NCI-H1930 (cell line): ENCODE measurements at places on chromosomes 7 and 10.

- no peak for DNase-seq
Observed at GRCh38 chr10:4326647-4327046, 499.4 kb upstream of the AKR1E2 start.

DNA sequence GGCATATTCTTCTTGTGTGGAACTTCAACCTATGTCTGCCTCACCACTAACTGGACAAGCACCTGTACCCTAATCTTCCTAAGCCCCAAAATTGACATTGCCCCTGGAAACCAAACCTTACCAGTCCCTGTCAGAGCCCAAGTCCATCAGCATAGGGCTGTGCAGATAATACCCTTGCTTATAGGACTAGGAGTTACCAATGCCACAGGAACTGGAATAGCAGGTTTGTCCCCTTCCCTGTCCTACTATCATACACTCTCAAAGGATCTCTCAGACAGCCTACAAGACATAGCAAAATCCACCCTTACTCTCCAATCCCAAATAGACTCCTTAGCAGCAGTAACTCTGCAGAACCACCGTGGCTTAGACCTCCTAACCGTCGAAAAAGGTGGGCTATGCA is 19.8 kb downstream of the ZNF107 start:
- no peak for DNase-seq

- no peak for DNase-seq
Observed at GRCh38 chr7:24456526-24457218, 116.6 kb upstream of the PALS2 start.

DNA sequence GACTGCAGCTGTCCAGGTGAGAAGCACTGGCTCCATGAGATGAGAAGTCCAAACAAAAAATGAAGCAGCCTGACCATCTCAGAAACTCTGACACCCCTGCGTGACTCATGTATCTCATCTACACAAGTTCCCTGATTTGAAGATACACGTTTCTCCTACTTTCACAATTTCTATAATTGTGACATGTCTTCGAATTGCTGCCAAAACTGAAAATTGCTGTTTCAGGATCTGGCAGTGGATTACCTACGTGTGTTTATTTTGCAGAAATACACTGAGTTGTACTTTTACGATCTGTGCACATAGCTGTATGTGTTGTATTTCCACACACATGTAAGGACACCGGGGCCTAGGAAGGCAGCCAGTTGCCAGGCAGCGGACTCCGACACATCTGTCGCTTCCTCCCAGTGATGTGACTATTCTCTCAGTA is 53.2 kb downstream of the LARP4B start:
- no peak for DNase-seq

DNA sequence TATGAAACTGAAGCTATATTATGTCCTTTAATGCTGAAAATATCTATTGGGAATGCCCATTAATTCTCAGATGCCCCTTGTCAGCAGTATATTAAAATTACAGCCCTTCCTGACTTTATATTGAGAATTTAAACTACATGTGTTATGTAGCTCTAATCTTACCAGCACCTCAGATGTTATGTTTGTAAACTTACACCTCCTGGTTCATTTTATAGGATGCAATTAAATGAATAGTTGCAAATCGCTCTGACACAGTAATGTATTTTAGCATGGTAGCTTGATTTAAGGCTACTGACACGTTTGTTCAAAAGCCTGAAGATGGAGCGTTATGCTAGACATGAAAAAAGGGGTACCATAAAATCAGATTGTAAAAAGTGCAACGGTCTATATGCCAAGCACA is 35.0 kb upstream of the MET start:
- no peak for DNase-seq

- peak; percentile 40 for DNase-seq
Observed at GRCh38 chr7:98165827-98166667, 45.2 kb upstream of the BHLHA15 start.

DNA sequence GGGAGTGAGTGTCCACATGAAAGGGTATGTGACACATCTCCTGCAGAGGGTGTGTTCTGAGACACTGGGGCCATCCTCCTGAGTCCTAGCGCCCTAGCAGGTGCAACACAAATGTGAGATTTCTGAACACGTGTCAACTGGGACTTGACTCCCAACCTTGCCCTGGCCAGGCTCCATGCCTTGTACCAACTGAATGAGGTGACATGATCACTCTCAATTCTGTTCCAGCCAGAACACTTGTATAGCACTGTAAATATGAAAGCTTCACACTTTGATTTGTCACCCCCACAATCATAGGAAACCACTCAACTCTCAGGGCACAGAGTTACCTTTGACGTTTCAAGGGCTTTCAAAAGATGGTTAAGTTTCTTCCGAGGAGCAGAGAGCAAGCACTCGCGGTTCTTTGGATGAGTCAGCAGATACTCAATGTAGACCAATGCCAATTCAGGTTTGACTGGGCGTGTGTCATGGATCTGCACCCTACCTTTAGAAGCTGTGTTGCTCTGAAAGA is 48.6 kb downstream of the NCAPG2 start:
- no peak for DNase-seq

DNA sequence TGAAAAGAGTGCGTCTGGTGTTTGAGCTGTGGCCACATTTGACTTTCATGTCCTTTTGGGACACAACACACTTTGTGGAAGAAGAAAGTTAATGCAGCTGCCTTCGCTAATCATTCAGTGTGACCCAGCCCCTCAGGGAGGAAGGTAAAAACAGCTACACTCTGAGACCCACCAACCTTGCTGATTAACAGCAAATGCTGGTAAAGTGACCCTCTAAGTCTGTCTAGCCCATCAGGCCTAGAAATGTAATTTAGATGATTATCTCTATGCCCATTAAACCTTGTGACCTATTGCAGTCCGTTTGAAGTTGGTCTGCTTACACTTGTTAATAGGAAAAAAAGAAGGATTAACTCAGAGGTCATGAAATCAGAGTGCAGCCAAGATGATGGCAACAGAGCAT is 161.9 kb upstream of the WNT16 start:
- no peak for DNase-seq

DNA sequence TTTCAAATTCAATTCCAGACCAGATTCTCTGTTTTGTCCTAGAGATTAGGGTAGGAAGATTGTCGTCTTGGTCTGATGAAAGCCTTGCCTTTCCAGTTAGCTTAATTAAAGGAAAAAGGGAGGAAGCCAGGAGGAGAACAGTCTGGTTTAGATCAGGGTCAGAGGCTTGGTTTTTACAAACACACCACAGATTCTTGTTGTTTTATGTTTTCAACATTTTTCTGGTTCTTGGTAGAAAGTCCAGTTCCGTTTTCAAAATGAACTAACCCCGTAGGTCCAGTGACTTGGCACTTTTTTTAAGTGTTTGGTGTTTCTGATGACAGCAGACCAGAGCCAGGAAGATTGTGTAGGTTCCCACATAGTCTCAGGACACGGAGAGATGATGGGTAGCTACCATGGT is 167.1 kb upstream of the INHBA start:
- DNase-seq, result no peak

- DNase-seq, result no peak
Observed at GRCh38 chr7:105677817-105678573, 96.7 kb upstream of the EFCAB10 start.

DNA sequence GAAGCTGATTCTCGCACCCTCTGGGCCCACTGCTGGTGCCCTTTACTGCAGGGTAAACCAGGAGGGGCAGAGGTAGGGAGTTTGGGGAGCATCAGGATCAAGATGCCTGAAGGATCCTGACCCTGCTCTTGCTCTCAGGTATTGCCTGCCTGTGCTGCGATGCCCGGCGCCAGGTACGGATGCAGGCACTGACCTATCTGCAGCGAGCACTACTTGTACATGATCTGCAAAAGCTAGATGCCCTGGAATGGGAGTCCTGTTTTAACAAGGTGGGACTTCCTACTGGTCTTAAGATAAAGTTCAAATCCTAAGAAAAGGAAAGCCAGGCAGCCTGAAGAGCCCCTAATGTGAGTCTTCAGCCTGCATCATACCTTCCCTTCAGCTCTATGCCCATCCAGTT is 16.1 kb upstream of the NFKB2 start:
- no peak for DNase-seq

- no peak for DNase-seq
Observed at GRCh38 chr7:17255926-17256325, 42.5 kb upstream of the AHR start.

- DNase-seq, result peak; percentile 8
Observed at GRCh38 chr7:131424219-131424822, 96.6 kb downstream of the MKLN1 start.

- DNase-seq, result no peak
Observed at GRCh38 chr10:2079603-2080078, 342.3 kb upstream of the ADARB2 start.

- DNase-seq, result no peak
Observed at GRCh38 chr10:61481597-61481996, 28.4 kb upstream of the TMEM26 start.

GRCh38 chr7:155590215-155591018 is 44.1 kb upstream of the CNPY1 start:
- DNase-seq, result no peak

- peak; percentile 23 for DNase-seq
Observed at GRCh38 chr7:151381348-151382078, 28.3 kb downstream of the WDR86 start.

DNA sequence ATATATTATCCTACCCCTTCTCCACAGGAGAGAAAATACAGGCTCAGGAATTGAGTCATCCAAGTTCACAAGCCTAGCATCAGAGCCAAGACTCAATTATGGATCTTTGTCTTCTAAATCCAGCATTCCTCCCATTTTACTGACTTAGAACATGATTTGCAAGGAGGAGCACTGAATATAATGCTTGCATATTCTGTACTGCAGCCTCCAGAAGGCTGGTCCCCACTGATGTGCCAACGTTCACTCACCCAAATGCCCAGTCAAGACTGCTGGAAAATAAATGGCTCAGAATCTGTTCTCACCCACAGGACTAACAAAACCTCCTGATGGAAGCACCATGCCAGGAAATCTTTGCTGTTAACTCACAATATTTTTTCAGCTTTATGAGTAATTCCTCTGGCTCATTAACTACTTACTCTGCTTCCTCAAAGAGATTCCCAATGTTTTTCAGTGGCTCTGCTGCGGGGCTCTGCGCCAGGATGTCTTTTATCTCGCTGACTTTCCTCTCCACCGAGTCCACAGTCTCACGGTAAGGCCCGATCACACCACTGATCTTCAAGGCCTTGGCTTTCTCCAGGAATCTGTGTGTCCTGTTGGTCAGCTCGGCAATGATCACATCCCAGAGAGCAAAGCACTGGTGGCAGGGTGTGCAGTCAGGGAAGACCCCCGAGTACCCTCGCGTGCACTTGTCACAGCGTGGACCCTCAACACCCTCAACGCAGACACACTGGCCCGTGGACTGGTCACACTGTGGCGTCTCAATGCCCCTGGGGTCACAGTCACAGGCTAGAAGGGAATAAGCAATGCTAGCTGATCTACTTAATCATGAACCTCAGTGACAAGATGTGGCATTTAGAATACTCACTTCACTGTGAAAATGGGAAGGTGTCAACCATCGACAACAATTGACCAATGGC is 48.8 kb downstream of the DLD start:
- no peak for DNase-seq

- no peak for DNase-seq
Observed at GRCh38 chr10:70894416-70894815, 6.1 kb upstream of the PCBD1 start.

- DNase-seq, result no peak
Observed at GRCh38 chr10:87860156-87860795, 3.1 kb downstream of the KLLN start.

DNA sequence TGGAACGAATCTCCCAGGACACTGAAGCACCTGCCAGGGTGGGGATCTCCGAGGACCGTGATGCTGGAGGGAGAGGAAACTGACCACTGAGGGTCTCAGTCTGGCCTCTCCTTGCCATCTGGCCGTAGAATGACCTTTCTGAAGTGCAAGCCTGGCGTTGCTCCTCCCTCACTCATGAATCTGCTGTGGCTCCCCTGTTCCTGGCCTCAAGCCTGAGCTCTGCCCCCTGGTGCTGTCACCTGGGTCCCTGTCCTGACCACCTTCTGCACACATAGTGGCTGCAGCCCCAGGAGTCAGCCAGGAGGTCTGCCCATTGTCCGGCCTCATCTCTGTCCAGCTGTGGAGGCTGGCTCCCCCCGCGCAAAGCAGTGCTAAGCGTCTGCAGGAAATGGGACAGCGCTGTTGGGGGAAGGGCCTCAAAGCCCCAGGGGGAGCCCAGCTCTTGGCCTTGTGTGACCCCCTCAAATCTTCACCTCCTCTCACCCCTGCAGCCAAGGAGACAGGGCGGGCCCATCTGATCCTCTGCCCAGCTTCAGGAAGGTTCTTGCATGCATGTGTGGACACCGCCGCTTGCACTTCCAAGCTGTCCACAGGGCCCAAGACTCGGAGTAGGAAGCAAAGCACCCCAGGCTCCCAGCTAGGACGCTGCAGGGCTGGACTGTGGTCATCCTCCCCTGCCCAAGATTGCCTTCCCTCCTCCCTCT is 65.7 kb downstream of the MYL10 start:
- no peak for DNase-seq

DNA sequence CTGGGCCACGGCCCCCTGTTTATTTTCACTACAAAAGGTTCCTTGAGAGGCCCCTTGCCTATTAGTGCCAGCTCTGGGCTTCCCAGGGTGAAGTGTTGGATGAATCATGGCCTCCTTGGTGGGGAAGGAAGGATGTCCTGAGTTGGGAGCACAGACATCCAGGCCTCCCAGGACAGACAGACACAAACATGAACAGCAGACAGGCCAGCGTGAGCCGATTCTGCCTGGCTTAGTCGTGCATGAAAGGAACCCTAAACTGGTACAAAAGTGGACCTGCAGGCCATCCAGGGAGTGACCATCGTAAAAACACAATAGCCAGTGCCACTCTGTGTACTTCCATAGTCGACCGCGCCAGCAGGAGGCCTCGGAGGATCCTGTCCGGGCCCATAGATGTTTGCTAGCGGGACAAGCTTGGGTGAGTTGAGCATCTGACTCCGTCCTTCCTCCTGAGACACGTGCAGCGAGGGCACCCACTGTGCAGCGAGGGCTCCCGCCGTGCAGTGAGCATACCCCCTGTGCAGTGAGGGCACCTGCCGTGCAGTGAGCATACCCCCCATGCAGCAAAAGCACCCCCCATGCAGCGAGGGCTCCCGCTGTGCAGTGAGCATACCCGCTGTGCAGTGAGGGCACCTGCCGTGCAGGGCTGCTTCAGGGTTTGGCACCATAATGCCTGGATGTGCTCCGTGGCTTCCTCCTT is 51.3 kb upstream of the PRKAR1B start:
- DNase-seq, result no peak

DNA sequence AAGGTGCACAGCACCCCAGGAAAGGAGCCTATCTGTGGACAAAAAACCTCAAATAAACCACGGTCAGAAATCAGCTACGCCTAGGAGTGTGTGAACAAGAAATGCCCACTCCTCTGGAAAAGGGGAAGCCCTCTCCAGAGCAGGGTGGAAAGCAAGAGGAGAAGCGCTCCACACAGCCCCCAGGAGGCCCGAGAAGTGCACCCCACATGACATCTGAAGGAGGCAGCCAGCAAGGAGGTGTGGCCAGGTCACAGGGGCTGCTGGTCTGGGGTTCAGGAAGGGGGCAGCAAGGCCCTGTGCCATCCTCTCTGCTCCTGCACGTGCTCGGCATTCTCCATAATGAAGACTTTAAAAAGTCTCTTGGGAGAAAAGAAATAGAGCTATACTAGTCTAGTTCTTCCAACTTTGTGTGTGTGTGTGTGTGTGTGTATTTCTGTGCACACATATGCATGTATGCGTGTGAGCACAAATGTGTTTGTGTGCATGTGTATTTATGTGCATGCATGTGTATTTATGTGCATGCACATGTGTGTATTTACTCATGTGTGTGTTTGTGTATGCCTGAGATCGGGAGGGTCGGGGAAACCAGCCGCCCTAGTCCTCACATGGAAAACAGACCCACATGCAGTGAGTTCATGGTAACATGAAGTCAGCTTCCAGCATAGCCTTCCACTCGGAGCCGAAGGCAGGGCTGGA is 76.5 kb downstream of the TNS3 start:
- no peak for DNase-seq
